ENCODE measurements at places on chromosomes 2 and 18.

- no peak for DNase-seq
Observed at GRCh38 chr18:58666176-58666575, 5.1 kb upstream of the MALT1 start.

GRCh38 chr2:172480301-172481218 is 53.2 kb downstream of the ITGA6 start:
- DNase-seq = peak; percentile 25

DNA sequence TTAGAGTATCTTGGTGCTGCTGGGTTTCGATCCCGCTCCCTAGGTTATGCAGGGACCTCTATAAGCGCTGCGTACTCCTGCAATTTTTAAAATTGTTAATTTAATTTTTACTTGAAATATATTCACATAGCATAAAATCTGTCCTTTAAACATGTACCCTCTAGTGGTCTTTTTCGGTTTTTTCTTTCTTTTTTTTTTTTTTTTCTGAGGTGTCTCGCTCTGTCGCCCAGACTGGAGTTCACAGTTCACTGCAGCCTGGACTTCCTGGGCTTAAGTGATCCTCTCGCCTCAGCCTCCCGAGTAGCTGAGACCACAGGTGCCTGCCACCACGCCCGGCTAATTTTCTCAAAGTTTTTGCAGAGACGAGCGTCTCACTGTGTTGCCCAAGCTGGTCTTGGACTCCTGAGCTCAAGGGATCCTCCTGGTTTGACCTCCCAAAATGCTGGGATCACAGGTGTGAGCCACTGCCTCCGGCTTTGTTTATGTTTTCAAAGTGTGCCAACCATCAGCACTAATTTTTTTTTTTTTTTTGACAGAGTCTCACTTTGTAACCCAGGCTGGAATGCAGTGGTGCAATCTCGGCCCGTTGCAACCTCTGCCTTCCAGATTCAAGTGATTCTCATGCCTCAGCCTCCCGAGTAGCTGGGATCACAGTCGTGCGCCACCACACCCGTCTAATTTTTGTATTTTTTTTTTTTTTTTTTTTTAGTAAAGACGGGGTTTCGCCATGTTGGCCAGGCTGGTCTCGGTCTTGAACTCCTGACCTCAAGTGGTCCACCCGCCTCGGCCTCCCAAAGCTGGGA is 585 bp upstream of the MOB1A start:
- no peak for DNase-seq

DNA sequence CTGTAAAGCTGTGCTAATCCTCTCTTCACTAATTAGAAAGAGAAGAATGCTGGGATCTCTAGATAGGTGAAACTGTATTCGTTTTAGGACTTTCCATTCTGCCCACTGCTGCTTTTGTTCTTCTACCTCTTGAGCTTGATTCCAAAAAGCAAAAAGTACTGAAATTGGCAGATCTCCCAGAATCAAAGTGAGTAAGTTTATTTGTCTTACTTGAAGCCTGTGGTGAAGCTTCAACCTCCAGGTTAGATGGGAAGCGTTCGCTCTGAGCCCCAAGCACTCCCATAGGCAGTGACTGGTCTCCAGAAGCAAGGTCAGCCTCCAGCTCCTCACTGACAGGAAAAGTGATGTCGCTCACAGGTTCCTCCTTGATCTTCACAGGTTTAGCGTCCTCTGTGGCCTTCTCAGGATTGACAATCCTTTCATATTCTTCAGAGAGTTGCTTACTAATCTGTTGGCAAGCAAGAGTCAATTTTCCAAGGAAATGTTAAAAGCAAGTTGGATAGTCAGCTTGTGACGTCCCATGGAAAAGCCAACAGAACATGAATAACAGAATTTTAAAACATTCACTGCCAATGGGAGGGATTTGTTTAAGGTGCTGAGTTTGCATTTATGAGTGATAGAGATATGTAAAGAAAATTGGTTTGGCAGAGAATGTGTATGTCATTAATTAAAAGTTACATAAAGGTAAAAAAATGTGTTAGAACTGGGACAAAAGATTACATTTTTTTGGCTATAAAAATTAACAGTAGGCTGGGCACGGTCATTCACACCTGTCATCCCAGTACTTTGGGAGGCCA is 8.1 kb downstream of the SUPT7L start:
- no peak for DNase-seq

GRCh38 chr18:62977512-62977911 is 262.2 kb downstream of the PHLPP1 start:
- DNase-seq = no peak

DNA sequence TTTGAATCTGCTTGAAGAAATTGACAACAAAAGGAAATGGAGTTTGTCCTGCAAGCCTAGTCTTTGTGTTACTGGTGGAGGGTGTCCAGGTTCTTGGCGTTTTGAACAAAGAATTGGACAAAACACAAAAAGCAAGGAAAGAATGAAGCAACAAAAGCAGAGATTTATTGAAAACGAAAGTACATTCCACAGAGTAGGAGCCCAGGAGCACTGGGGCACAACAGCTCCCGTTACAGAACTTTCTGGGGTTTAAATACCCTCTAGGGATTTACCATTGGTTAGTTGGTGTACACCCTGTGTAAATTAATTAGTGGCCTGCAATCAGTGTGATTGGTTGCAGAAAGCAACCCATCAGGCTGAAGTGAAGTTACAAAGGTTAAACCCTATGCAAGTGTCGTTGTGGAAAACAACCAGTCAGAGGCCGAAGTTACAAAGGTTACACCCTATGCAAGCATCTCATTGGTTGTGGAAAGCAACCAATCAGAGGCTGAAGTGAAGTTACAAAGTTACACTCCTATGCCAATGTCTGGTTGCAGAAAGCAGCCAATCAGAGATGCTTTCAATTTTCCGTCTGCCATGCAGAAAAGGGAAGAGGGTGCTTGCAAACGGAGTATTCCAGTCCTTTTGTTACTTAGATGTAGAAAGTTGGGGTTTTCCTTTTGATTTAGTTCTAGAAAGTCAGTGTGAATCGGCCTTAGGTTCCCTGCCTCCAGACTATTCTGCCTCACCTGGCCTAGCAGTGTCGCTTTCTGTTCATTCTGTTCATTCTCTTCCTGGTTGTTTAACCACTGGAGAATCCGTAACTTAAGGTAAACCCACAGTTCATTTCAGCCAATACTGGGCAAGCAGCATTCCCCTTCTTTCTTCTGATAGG is 47.6 kb upstream of the PTH2R start:
- DNase-seq = no peak

- DNase-seq = no peak
Observed at GRCh38 chr2:152920846-152921245, 202.4 kb downstream of the ARL6IP6 start.

DNA sequence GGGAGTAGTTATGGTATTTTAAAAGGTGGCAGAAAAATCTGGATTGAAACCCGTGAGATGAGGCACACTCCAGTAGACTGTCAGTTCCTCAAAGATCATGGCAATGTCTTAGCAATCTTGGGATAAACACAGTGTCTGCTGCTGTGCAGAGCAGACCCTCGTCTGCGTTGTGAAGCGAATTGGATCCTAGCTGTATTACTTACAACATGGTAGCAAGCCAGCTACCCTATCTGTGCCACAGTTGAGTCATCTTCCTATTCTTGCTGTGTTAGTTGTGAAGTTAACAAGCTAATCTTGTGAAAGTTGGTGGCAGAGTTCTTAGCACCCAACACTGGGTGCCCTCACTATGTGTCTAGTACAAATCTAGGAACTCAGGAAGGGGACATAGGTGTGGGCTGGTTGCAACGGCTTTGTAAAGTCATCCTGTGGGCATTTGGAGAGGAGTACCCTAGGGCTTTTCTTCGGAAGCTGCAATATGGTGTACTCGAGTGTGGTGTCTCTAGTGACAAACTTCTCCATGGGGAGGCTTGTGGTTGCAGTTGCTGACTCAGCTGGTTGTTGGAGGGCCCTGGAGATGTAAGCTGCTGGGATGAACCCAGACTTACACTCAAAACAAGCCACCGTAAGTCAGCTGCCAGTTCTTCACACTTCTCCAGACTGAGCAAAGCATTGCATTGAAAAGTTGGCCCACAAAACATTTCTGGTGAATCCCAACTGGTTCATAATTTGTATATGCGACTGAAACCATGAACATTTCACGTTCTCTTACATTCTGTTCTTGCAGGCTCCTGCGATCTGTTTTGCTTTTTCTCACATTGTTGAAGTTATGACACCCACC is 61.5 kb downstream of the ADCYAP1 start:
- DNase-seq = no peak

DNA sequence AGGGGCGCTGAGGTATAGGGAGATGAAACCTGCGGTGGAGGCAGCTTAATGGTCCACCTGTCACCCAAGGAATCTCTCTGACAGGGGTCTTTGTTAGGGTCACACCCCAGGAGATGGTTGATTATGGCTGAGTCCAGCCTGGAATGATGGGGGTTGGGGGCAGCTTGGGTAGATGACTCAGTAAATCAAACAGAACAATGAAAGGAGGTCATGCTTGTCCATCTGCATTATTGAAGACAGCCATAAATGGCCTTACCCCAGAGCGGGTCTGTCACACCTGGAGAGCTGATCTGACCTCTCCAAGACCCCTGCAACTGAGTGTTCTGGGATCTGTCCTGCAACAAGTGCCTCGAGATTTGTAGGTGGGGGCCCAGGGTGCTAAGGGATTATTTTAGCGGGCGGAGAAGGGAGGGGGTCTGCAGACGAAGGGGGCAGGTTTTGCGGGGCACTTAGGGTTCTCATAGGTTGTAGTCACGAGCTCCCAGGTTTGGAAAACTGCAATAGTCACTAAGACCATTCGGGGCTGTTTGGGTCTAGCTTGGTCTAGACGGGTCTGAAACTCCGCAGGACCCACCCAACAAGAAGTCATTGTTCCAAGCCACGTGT is 771 bp upstream of the IGFBP2 start:
- no peak for DNase-seq

GRCh38 chr2:38074058-38074763 is 1.7 kb downstream of the CYP1B1 start:
- no peak for DNase-seq

DNA sequence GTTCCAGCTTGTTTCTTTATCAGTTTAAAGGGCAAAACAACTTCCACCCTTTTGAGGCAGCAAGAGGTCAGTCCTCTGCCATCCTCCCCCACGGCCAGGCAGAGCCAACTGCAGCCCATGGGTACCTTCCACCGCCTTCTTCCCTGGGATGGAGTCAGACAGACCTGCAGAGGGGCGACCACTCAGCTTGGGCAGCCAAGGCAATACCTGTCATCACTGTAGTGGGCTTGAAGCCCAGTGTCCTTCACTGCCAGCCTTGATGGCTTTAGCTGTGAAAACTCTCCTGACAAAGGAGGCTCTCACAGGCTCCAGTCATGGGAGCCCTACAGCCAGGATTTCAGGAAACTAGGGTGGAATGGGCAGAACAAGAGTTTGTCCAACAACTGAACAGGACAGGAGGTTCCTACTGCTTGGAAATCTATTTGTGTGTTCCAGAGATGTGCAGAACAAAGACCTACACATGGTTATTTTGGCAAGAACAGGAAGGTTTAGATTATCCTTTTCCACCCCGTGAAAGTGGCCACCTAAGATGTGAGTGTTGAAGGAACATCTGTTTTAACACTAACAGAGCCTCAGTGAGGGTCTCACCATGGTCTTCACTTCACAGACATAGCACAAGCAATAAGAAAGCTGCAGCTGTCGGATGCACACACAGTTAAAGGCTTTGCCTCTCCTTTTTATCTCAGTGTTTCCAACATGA is 93.9 kb upstream of the RMDN2 start:
- no peak for DNase-seq

GRCh38 chr2:149543845-149544244 is 43.7 kb downstream of the MMADHC start:
- no peak for DNase-seq

DNA sequence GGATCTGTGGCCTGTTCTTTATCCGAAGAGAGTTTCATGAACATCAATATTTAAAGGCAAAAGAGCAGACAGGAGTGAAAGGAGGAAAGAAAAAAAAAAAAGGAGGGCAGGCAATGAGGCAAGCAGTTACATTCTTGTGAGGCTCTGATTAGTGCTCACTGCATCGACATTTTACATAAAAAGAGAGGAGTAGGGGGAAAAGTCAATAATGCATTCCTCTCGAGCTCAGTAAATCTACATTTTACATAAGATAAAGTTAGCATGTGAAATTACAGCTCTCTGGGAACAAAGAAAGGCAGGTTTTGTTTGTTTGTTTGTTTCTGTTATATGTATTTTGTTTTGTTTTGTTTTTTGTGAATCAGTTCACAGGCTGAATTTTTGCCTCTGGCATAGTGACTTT is 187.1 kb upstream of the ARL4C start:
- no peak for DNase-seq

DNA sequence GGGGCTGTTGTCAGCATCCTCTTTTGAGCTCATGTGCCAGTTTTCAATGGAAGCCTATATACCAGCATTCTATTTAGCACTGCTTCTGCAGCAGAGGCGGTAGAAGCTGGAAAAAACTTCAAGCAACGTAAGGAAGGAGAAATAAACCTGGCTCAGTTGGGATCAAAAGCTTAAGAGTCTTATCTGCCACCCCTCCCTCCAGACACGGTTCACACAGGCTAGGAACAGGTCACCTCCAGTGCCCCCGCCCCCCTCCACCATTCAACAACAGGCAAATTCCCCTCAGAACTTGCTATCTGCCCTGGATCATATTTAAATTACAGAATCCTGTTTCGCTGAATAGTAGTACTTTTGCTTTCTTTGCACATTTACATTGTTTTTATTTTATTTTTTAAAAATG is 384.8 kb upstream of the PKDCC start:
- no peak for DNase-seq

DNA sequence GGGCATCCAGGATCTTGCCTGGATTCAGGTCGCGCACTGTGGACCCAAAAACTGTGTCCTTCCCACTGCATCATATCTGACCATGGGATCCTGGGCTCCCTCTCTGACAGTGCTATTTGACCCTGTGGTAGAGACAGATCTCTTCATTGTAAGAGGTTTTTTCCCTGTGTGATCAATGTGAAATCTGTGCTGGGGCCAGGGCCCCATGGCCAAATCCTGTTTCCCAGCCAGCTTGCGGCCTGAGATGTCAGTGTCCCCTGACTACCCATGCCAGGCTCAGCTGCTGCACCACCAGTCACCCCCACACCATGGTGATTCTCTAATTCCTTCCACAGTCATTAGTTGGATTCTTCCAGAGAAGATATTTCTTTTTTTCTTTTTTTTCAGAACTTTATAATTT is 3.5 kb downstream of the PRLH start:
- no peak for DNase-seq

DNA sequence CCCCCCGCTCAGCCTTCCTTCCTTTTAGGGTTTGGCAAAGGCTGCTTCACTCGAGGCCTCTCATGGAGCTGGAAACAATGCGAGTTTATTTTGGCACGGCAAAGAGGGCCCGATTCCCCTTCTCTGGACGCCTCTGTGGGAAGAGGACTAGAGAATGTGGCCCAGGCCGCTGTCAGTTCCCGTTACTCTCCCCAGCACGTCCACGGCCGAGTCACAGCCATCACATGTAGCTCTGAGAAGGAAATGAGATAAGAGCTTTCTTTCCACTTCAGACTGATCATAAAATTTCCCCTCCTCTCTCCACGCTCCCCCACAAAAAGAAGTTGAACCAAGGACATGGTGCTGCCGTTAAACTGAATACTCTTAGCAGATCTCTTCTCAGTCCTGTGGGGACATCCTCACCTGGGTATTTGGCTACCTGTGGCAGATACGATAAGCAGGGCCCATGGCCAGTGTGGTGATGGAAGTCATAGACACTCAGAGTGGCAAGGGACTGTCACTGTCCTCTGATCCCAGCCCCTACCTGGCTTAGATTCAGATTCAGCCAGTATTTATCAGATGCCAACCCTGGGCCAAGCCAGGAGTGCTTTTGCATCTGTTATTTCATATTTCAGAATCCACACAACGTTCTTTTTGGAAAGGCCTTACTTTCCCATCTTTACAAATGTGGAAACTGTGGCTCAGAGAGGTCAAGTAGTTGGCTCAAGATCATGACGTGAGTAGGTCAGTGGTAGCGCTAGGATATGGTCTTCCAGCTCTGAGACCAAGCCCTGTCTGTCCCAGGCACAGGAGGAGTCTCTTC is 101.2 kb downstream of the MCFD2 start:
- no peak for DNase-seq

All from activated CD4-positive, alpha-beta T cell treated with anti-CD3 and anti-CD28 coated beads for 4 hours (primary cell).